ENCODE measurements at places on chromosomes 16 and 17. TPM values are rescaled to one million over a fixed set of nuclear protein-coding genes. Genes with fewer than 3 reads are reported as not detected.

DNA sequence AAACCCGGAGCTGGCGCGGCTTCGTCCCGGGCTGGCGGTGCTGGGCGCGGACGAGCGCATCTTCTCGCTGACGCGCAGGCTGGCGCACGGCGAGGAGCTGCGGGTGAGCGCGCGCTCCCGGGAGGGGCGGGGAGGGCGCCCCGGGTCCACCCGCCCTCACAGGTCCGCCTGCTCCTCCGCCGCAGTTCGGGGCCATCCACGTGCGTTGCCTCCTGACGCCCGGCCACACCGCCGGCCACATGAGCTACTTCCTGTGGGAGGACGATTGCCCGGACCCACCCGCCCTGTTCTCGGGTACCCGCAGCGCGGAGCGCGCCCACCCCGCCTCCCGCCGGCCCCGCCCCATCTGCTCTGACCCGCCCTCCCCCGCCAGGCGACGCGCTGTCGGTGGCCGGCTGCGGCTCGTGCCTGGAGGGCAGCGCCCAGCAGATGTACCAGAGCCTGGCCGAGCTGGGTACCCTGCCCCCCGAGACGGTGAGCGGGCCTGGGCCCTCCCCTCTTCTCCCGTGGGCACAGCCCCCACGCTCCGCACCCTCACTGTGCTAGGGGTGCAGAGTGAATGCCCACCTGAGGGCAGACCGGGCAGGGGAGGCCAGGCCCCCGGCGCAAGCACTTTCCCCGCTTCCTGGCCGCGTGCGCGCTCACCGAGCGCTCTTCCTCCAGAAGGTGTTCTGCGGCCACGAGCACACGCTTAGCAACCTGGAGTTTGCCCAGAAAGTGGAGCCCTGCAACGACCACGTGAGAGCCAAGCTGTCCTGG lies 1.4 kb downstream of the HAGHL start:
- peak; percentile 84 for DNase-seq

DNA sequence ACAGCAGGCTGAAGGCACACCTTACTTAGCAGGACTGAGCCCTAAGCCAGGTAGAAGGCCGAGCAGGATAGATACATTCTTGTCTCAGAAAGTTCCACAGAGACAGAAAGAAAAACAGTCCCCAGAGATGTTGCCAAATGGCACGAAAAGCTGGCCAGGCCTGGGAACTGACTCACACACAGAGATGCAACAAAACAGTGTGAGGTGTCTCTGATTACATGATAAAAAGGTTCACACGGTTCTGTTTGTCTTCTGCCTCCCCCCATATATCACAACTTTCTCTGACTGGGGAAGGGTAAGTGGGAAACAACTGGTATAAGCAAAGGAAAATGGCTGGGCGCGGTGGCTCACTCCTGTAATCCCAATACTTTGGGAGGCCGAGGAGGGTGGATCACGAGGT lies 1.7 kb downstream of the WBP2 start:
- DNase-seq = peak; percentile 79

- peak; percentile 15 for DNase-seq
These were observed 17.8 kb upstream of the KSR1 start for GRCh38 chr17:27438348-27438998.

- no peak for DNase-seq
These were observed 148.5 kb upstream of the GSE1 start for GRCh38 chr16:85464383-85465305.

The CD7 gene
- not detected for total RNA-seq
